ENCODE measurements at places on chromosomes 5 and 9. TPM values are rescaled to one million over a fixed set of nuclear protein-coding genes. Genes with fewer than 3 reads are reported as not detected.

GRCh38 chr5:154174091-154174490 is 16.4 kb upstream of the GALNT10 start:
- DNase-seq: no peak

GRCh38 chr5:31084871-31085270 is 108.6 kb upstream of the CDH6 start:
- no peak for DNase-seq

GRCh38 chr9:26955222-26955903 is 849 bp upstream of the IFT74 start:
- no peak for DNase-seq

DNA sequence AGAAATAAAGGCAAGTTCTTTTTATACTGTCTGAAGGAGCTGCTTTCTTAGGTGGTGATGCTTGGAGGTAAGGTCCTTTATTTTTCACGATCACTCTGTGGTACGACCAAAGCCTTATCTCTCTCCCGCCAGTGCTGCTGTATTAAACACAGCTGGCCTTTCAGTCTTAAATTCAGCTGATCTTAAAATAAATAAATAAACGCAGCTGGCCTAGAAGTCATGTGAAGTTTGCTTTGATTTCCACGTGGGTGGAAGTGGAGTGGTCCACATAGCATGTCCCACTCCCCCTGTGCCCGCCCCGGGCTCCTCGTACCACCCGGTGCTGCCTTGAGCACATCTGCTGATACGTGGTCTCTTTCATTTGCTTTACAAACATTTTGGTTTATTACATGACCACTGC is 260.4 kb downstream of the FANCC start:
- no peak for DNase-seq

GRCh38 chr5:145666591-145666990 is 168.6 kb downstream of the PRELID2 start:
- DNase-seq: no peak

DNA sequence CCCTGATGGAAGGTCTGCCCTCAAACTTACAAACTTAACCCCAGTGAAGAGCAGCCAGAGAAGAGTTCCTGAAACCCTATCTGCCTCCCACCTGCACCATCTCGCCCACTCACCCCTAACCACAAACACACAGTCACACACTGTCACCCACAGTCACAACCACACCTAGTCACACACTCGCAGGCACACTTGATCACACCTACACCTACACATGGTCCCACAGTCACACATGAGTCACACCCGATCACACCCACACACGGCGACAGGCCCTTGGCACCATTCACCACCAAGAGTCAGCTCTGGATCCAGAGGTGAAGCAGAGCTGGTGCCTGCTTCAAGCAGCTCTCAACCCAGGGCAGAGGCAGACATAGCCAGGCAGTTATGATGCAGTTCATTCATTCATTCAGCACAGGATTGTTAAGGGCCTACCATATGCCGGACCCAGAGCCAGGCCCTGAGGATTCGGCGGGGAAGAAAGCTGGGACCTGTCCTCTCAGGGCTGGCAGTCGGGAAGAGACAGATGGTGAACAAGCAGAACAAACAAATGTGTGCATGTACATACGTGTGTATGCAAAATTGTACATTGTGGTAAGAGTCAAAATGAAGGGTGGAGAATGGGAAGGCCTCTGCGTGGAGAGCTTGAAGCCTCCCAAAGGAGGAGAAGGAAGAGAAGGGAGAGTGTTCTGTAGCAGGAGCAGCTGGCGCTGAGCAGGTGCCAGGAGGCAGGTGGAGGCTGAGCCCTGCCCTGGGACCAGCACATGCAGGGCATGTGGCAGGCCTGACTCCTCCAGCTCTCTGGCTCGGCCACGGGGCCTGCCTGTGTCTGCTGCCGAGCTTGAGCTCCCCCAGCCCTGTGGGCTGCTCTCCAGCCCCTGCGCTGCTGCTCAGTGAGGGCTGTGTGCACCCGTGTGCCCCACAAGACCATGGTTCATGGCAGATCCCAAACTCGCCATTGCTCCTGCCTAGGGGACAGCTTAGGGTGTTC is 6.4 kb downstream of the TSPAN17 start:
- DNase-seq: peak; percentile 65

- no peak for DNase-seq
Measured at GRCh38 chr9:127285965-127286364, 21.4 kb downstream of the GARNL3 start.

DNA sequence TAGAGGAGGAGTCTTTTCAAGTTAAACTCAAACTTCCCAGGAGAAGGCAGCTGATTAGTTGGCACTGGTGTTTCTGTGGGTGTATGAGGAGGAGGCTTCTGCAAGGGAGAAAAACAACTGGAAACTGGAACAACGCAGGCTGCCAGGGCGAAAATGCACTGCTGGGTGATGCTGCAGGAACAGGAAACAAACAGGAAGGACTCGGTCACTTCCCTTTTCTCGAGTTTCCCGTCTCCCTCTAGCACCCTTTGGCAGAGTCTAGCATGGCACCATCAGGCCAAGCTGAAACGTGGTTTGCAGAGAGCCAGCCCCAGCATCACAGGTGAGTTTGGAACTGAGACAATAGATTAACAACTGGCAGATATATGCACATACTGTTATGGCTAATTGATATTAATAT is 77.5 kb upstream of the CAST start:
- DNase-seq: no peak

DNA sequence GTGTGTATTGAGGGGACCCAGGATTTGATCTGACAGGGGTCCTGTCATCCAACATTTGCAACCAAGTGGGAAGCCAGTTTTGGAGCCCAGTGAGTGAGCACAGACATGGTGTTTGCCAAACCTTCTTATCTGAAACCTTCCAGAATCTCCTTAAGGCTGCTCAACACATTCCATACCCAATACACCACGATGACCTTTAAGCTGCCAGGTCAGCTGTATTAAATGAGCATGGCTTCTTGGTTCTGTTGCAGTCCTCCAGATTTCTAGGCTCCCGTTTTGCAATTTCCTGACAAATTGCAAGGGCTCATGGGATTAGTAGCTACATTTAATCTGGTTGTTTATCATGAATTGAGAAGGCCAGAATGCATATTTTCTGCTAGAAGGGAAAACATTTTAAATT is 124.2 kb upstream of the ATP10B start:
- DNase-seq: no peak

GRCh38 chr5:72463449-72464052 is 43.7 kb downstream of the ZNF366 start:
- no peak for DNase-seq

DNA sequence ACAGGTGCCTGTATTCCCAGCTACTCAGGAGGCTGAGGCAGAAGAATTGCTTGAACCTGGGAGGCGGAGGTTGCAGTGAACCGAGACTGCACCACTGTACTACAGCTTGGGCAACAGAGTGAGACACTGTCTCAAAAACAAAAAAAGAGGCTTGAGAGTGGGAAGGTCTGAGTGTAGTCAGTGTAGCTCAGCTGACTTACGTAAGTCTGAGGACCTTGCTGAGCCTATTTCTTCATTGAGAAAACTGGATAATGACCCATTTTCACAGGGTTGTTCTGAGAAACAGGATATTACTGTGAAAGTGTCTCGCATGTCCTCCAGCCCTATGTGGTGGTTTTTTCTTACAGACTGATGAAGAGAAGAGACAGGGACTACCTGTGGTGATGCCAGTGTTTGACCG is 66.7 kb downstream of the WDR41 start:
- DNase-seq: no peak

Gene ZFYVE16
- total RNA-seq: 30.5 TPM

Gene LAMC3
- 3.8 TPM for total RNA-seq

Gene CTXN3
- not detected for total RNA-seq

Gene CER1
- total RNA-seq: not detected

Gene SPARC
- total RNA-seq: 386 TPM

Measured in Daoy (cell line).